M059J (cell line): ENCODE measurements at places on chromosomes 6 and 20.

DNA sequence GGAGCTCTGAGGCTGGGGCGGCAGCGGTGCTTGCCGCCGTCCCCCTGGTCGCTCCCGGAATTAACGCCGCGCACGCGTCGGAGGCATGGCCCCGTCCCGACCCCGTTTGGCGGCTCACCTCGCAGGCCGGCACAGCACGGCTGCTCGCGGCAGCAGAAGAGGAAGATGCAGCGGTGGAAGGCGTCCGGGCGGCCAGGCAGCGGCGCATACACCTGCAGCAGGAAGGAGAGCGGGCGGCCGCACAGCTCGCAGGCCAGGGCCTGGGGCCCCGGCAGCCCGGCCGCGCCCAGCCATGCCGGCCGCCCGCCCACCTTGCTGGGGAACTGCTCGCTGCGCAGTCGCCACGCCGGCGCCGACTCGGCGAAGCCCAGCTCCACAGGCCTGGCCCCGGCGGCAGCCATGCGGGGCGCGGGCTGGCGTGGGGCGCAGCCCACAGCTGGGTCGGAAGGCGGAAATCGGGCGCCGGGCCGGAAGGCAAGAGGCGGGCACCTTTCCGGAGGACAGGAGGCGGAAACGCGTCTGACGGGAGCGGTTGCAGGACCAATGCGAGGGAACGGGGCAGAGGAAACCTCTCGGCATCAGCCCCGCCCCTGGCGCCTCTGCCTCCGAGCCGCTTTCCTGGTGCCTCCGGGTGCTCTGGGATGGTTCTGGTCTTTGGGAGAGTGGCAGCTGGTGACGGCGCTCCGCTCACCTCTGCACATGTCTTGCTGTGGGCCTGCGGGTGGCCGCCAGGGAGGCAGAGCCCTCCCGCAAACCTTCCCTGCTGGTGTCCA is at the start of gene PDCD2:
Gene PDCD2, minus strand, starts transcription at position 457 of the 773 bp plus-strand sequence. Its CDS starts 56 bp downstream, at position 401.
- DNase-seq: peak; percentile 93

GRCh38 chr20:59153832-59154231 is 9.8 kb upstream of the ZNF831 start:
- DNase-seq: no peak

GRCh38 chr20:41927655-41928054 is 309.5 kb upstream of the CHD6 start:
- DNase-seq: no peak

GRCh38 chr6:20569000-20569610 is 34.8 kb downstream of the CDKAL1 start:
- peak; percentile 80 for DNase-seq

DNA sequence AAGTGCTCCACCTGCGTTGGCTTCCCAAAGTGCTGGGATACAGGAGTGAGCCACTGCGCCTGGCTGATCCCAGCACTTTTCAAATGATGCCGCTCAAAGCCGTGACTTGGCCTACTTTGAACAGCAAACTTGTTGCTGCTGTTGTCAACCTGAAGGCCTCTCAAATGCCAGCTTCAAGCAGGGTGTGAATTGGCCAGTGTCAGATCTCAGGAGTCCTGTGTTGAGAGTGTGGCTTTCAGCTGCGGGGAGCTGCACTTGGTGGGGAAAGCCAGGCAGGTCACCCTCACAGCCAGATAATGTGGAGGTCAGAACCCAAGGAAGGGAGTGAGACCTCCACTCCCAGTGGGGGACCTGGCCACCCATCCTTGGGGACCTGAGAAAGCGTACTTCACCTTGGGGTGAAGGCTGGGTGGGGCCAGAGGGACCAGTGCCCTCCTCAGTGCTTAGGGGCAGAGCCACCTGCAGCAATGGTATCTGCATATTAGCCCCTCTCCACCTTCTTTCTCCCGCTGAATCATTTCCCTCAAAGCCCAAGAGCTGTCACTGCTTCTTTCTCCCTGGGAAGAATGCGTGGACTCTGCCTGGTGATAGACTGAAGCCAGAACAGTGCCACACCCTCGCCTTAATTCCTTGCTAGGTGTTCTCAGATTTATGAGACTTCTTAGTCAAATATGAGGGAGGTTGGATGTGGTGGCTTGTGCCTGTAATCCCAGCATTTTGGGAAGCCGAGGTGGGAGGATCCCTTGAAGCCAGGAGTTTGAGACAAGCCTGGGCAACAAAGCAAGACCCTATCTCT is 19.1 kb upstream of the PANK2 start:
- DNase-seq: no peak

DNA sequence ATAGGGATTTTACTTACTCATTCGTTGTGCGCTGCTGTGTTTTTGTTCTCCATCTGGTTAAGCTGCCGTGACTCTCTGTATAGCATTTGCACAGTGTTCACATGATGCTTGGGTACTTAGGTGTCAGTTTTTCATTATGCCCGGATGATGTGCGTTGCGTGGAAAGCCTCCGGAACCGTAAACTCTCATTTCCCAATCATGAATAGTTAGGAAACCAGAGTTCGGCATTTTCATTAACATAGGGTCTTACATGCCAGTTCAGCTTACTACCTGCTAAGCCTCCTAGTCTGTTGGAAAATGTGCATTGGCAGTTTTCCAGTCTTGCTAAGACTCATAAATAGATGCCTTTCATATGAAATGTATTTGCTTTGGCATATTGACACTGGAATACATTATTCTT is 483.4 kb upstream of the FLRT3 start:
- DNase-seq: no peak

- no peak for DNase-seq
Measured at GRCh38 chr6:149140137-149140909, 177.2 kb upstream of the TAB2 start.

- DNase-seq: no peak
Measured at GRCh38 chr20:14245368-14245970, 91.9 kb downstream of the FLRT3 start.

- peak; percentile 80 for DNase-seq
Measured at GRCh38 chr6:47714802-47715201, 16.4 kb downstream of the ADGRF4 start.

GRCh38 chr6:154602708-154603107 is 92.2 kb upstream of the CNKSR3 start:
- peak; percentile 60 for DNase-seq

DNA sequence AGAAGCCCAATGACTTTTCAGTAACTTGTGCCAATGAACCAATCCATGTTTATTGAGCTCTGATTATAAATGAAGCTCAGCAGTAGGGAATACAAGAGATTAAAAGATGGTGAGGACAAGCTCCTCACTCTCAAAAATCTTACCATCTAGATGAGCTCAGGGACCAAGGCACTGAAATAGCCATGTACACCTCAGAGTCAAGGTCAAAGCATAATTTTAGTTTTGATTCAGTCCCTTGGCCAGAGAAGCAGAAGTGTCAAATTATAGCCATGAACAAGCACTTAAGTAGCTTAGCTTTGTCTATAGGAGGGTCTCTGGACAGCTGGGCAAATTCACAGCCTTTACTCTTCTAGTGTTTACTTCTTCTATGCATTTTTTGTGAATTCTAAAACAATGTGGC is 131.0 kb upstream of the DTNBP1 start:
- no peak for DNase-seq

GRCh38 chr6:113489952-113490746 is 367.0 kb upstream of the MARCKS start:
- no peak for DNase-seq
